Activated T-helper 17 cell treated with anti-CD3 and anti-CD28 coated beads, Interleukin-2, amount 50 U/mL, for 72 hours (primary cell): ENCODE measurements at places on chromosomes 3 and 15.
A peak's percentile ranks its signal among the peaks of the same experiment; 100 is the strongest.

GRCh38 chr3:177589911-177590381 lies 392.7 kb upstream of the TBL1XR1 start:
- ATAC-seq = peak; percentile 88

DNA sequence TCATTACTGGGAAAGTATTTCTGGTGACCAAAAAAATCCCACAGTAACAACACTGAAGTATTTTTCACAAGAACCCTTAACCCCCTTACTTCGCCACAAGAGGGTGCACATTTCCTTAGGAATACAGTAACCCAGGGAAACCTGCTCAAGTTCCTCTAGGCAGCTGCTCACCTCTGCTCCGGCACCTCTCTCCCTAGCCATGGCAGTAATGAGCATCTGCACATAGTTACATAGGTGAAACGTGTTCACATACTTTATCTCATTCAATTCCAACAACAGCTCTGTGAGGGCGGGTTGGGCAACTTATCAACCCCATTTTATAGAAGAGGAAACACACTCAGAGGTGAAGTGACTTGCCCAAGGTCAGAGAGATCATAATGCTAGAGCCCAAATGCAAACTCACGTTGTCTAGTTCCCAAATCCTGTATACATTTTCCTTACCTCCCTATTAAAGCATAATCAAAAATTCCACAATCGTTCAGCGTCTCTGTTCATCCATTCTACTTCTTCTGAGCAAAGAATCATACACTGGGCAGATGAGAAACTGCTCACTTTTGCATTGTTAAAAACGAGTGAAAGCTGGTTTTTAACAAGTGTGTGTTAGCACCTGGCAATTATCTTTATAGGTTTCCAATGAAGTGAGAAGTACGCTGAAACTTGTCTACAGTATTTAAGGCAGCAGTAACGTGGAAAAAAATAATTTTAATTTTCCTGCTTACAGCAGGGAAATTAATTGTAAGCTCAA lies 90.7 kb downstream of the IGF2BP2 start:
- no peak for ATAC-seq

- no peak for ATAC-seq
Observed at GRCh38 chr3:8555725-8556472, 54.3 kb downstream of the LMCD1 start.

DNA sequence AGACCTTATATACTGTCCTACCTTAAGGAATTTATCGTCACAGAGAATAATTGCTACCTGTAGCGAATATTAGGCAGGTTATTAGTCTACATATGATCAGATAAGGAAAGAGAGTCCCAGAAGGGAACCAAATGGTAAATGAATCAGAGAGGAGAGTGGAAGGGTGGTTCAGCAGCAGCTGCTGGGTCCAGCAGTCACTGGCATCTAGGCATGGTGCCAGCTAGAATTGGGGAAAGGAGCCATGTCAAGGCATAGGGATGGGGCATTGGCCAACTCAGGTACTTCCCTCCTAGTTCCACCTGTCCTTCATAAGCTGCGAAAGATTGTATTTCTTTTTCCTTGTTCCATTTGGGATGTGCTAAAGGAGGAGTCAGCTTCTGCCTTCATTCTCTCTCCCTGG lies 23.4 kb downstream of the HACD3 start:
- ATAC-seq = no peak

- peak; percentile 49 for ATAC-seq
Observed at GRCh38 chr15:98776607-98777281, 128.4 kb downstream of the IGF1R start.

DNA sequence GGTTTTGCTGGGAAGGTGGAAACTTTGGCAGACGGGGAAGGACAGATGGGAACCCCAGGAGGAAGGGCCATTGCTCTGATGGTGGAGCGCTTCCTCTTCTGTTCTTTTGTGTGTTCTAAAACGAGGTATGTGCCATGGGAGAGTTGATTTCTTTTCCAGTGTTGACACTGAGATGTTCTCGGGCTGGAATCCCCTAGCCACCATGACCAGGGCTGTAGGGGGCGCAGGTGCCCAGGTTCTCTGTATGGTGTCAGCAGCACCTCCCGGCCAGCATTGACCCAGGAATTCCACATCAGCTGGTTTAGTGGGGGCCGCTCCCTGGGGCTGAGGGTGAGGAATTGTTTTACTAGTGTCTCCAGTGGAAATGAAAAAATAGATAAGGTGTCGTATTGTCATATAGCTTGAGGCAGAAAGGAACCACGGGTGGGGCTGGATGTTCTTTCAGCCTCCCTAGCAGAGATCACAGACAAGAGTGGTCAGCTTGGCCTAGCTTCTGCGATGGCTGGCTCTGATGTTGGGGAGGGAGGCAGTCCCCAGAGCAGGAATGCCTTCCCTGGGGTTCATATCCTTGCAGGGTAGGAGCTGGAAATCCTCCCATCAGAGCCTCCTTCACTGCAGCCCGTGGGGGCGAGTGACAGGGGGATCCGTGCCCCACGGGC lies 34.2 kb upstream of the ACAD9 start:
- ATAC-seq = no peak

DNA sequence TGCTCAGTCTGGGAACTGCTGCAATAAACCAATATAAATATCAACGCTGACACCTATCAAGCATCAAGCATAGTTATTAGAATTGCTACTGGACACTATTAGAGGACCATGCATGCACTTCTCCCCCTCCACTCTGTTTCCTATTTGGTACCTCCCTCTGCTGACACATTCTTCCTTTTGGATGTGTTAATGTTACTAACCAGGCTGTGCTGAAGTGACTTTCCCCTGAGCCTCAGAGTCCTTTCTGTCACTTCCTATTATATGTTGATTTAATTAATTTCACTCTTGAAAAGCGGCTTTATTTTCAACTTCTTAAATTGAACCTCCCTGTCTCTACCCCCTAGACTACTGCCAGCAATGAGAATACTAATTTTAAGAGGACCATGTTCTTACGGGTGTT lies 379.1 kb downstream of the MCTP2 start:
- no peak for ATAC-seq

DNA sequence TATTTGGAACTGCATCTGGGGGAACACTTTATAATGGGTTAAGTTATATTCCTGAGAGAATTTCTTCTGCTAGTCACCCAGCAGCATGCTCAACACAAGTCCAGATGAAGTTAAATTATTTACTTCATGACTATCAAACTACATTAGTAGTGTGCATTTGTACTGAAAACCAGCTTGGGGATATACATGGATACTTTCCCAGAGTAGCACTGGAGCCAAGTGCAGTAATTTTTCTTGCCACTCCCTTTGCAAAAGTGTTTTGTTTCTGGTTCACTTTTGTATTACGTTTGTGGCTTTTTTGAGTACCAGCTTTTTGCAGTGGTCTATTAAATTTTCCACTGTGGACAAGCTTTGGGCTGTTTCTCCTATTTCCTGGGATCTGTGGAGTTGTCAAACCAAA lies 243.0 kb downstream of the AGBL1 start:
- ATAC-seq = no peak

GRCh38 chr15:73959012-73959581 lies 32.8 kb downstream of the LOXL1 start:
- ATAC-seq = peak; percentile 95

DNA sequence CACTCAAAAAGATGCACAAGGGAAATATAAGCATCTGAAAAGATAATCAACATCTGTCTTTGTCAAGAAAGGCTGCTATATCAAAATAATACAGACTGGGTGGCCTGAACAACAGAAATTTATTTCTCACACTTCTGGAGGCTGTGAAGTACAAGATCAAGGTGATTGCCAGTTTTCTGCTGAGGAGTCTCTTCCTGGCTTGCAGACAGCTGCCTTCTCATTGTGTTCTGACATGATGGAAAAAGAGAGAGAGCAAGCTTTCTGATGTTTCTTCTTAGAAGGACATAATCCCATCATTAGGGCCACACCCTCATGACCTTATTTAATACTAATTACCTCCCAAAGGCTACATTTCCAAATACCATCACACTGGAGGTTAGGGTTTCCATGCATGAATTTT lies 1573.3 kb downstream of the SI start:
- no peak for ATAC-seq

DNA sequence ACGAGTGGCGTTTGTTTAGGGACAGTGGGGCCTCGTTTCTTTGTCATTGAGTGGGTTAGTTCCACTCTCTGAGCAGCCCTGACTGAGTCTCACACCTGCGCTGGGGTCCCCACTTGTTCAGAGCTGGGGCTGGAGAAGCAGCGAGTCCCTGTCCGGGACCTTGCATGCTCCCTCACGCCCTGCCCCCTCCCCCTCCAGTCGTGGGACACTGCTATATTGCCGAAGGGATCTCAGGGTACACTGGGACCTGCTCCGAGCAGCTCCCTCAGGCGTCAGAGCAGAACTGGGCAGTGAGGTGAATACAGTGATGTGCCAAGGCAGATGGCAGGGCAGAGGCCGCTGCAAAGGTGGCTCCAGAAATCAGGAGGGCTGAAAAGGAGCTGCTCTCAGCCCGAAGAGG lies 59.9 kb upstream of the KLF13 start:
- ATAC-seq = peak; percentile 4

DNA sequence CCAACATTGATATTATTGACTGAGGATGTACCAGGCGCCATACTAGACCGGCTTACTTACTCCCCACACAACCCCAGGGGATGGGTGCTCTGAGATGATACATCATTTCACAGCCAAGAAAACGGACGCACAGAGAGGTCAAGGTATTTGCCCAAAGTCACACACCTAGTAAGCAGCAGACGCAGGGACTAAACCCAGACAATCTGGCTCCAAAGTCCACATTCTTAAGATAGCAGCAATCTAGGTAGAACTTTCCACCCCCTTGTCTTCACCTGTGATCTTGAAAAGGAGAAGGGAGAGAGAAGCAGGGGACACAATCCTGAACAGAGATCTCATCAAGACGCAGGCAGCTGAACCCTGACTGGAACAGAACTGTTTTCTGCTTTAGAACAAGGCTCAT lies 200.6 kb downstream of the XXYLT1 start:
- ATAC-seq = no peak

DNA sequence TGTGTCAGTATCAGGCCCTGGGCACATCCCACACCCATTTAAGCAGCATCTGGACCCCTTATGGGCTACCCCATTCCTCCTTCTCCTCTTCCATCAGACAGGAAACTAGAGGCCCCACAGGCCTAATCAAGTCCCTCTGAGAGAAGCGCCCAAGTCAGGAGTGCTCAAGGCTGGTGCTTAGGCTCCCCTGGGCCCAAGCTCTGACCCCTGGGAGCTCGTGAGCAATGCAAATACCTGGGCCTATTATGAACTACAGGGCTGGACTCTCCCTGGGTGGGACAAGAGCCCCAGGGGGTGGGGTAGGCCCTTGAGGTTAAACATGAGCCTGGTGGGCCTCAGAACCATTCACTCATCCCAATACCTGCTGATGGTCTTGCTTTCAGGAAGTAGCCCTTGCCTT lies 57.4 kb downstream of the SEMA3G start:
- no peak for ATAC-seq

GRCh38 chr3:136193278-136194054 lies 2.7 kb downstream of the MSL2 start:
- ATAC-seq = no peak

- ATAC-seq = no peak
Observed at GRCh38 chr3:86794361-86795065, 196.4 kb downstream of the VGLL3 start.

DNA sequence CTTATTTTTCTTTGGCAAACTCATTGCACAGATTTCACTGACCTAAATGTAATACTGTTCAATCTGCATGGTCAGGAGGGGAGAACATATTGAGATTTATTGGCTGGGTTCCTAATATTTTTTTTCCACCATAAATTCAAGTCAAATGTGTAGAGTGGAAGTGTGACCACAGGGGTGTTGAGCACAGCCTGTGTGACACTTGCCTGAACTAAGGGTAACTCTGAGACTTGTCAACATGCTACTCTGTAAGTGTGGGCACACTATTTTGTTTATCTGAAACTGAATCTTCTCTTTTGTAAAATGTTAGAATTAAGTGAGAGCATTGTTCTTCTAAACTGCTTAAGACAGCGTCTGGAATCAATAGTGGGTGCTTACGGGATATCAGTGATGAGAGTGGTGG lies 516.2 kb downstream of the GRM7 start:
- ATAC-seq = no peak

DNA sequence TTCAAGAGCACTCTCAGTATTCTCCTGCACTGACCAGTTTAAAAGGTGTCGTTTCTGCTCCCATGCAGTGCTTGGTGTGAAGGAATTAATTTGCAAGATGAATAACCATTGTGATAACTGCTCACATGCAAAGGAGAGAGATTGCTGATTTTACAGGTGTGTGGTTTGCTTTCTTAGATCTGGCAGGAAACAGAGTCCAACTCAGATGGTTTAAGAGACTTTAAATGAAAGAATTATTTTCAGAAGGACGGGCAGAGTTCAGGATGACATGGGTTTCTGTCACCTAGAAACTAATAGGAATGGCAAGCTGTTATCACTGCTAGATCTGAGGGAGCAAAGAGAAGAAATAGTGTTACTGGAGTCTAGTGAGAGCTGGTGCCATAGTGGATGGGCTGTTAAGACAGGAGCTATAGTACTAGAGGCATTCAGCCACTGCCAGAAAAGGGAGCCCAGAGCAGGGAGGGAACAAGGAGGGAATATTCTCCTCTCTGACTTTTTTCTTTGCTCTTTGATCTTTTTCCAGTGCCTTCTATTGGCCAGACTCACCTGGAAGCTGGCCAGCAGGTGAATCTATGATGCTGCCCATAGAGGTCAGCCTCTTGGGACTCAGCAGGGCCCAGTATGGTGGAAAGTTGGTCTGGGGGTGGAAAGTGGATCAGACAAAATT lies 14.9 kb downstream of the ATXN7 start:
- ATAC-seq = no peak
